Ascending aorta (tissue), 2 donors: ENCODE measurements at places on chromosomes 13 and 19. TPM values are rescaled to one million over a fixed set of nuclear protein-coding genes. Genes with fewer than 3 reads are reported as not detected.

GRCh38 chr19:50832666-50833065 lies 708 bp downstream of the KLK15 start:
- no peak for DNase-seq
- no peak overlapping the region for H3K27ac ChIP-seq
- no peaks in the 10 kb centered on the region for H3K4me1 ChIP-seq
- no peaks in the 10 kb centered on the region for H3K36me3 ChIP-seq
- H3K4me3 ChIP-seq, result no peak overlapping the region
- no peaks in the 10 kb centered on the region for H3K27me3 ChIP-seq

- no peaks in the 10 kb centered on the region for H3K27me3 ChIP-seq
- no peaks in the 10 kb centered on the region for H3K4me1 ChIP-seq
- H3K36me3 ChIP-seq, result no peaks in the 10 kb centered on the region
- no peak overlapping the region for H3K4me3 ChIP-seq
These were observed 129.0 kb downstream of the IRS2 start for GRCh38 chr13:109657395-109657794.

- no peaks in the 10 kb centered on the region for H3K4me1 ChIP-seq
- no peak for DNase-seq
- H3K4me3 ChIP-seq, result no peak overlapping the region
- H3K27ac ChIP-seq, result no peak overlapping the region
- peaks cover 54% of the 10 kb centered on the region for H3K36me3 ChIP-seq
These were observed 3.0 kb upstream of the TEKTIP1 start for GRCh38 chr19:3535981-3536380.

- H3K4me1 ChIP-seq, result peaks cover 4% of the 10 kb centered on the region
- no peak overlapping the region for H3K4me3 ChIP-seq
- peak overlapping the region; percentile 55 for H3K27ac ChIP-seq
These were observed 10.4 kb downstream of the ATP4B start for GRCh38 chr13:113647351-113648215.

DNA sequence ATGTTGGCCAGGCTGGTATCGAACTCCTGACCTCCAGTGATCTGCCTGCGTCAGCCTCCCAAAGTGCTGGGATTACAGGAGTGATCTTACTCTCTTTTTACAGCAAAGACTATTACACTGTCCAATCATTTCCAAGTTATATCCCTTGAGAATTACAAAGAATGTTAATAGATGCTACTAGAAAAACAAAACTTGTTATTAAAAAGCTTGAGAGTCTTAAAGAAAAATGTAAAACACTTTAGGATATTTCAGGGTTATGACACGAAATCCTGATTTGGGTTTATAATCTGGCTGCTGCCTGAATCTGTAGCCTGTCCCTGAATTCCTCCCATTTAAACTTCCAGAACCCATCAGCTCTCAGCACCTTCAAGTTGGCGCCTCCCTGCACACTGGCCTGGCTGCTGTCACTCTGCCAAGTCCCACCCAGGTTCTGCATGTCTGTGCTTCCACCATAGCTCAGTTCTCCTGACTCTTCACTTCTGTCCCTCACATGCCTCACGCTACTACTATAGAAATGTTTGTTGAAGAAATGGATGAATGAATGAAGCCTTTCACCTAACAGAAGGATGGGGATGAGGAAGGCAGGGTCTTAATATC lies 55.8 kb upstream of the RFXAP start:
- no peaks in the 10 kb centered on the region for H3K4me1 ChIP-seq
- DNase-seq, result no peak

- no peak overlapping the region for H3K4me3 ChIP-seq
- no peak for DNase-seq
- H3K27me3 ChIP-seq, result no peaks in the 10 kb centered on the region
These were observed 216.6 kb upstream of the SLC10A2 start for GRCh38 chr13:103282571-103283450.

- no peaks in the 10 kb centered on the region for H3K27me3 ChIP-seq
- H3K27ac ChIP-seq, result no peak overlapping the region
- no peak for DNase-seq
- H3K4me3 ChIP-seq, result no peak overlapping the region
These were observed 52.3 kb downstream of the PARP4 start for GRCh38 chr13:24460256-24460655.

GRCh38 chr13:82681535-82681934 lies 1200.7 kb downstream of the SLITRK1 start:
- H3K4me3 ChIP-seq, result no peak overlapping the region
- H3K4me1 ChIP-seq, result no peaks in the 10 kb centered on the region
- no peak overlapping the region for H3K27ac ChIP-seq
- H3K27me3 ChIP-seq, result no peaks in the 10 kb centered on the region
- no peak for DNase-seq
- H3K36me3 ChIP-seq, result no peaks in the 10 kb centered on the region

DNA sequence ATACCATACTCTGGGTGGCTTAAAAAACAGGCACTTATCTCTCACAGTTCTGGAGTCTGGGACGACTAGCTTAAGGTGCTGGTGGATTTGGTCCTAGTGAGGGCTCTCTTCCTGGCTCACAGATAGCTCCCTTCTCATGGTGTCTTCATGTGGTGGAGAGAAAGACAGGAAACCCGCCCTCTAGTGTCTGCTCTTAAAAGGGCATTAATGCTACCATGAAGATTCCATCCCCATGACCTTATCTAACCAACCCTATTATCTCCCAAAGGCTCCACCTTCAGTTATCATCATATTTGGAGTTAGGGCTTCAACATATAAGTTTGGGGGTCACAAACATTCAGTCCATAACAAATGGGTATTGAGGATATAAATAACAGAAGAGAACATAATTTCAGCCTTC lies 139.4 kb downstream of the HS6ST3 start:
- no peak for DNase-seq
- H3K27ac ChIP-seq, result no peak overlapping the region
- no peaks in the 10 kb centered on the region for H3K36me3 ChIP-seq
- no peaks in the 10 kb centered on the region for H3K27me3 ChIP-seq
- no peak overlapping the region for H3K4me3 ChIP-seq
- no peaks in the 10 kb centered on the region for H3K4me1 ChIP-seq

DNA sequence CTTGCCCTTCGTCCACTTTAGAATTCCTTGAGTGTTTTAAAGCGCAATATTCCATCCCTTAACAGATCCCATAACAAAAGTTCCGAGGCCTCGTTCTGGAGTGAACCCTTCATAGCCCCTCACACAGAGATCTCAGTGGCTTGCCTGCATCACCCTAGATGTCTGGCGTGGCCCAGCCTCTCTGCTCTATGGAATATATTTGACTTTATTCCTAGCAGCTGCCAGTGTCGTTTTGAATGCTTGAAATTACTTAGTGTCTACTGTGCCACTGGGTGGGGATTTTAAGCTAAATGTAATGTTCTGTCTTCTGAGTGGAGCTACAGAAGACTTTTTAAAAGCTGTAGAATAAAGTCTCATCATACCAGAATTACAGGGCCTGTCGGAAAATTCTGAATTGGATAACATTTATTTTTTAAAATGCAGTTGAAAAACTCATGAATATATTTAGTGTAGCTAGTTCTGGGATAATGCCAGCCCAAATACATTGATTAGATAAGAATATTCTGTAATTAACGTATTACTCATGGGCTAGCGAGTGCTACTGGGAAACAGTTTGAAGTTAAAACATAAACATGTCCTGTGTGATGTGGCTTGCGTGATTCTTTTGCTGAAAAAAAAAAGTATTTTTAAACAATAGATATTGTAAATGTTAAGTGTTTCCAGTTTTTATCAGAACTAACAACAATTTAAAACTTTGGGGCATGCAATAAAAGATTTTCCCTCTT lies 111.8 kb downstream of the ESD start:
- H3K27me3 ChIP-seq, result no peaks in the 10 kb centered on the region
- peaks cover 17% of the 10 kb centered on the region for H3K4me1 ChIP-seq
- no peaks in the 10 kb centered on the region for H3K36me3 ChIP-seq
- peak overlapping the region; percentile 52 for H3K27ac ChIP-seq

GRCh38 chr19:45567609-45568008 lies 17.0 kb downstream of the OPA3 start:
- no peak overlapping the region for H3K4me3 ChIP-seq
- H3K27me3 ChIP-seq, result no peaks in the 10 kb centered on the region
- no peaks in the 10 kb centered on the region for H3K4me1 ChIP-seq
- no peak overlapping the region for H3K27ac ChIP-seq
- no peak for DNase-seq

- no peaks in the 10 kb centered on the region for H3K27me3 ChIP-seq
- no peak overlapping the region for H3K4me3 ChIP-seq
- H3K4me1 ChIP-seq, result peaks cover 45% of the 10 kb centered on the region
- peak overlapping the region; percentile 76 for H3K27ac ChIP-seq
- H3K36me3 ChIP-seq, result no peaks in the 10 kb centered on the region
- DNase-seq, result peak; percentile 81
These were observed 3.1 kb upstream of the BCL3 start for GRCh38 chr19:44745341-44745831.

- no peaks in the 10 kb centered on the region for H3K27me3 ChIP-seq
- H3K36me3 ChIP-seq, result no peaks in the 10 kb centered on the region
- peaks cover 18% of the 10 kb centered on the region for H3K4me1 ChIP-seq
- H3K4me3 ChIP-seq, result no peak overlapping the region
- DNase-seq, result no peak
These were observed 111.0 kb downstream of the FNDC3A start for GRCh38 chr13:49086722-49087121.

DNA sequence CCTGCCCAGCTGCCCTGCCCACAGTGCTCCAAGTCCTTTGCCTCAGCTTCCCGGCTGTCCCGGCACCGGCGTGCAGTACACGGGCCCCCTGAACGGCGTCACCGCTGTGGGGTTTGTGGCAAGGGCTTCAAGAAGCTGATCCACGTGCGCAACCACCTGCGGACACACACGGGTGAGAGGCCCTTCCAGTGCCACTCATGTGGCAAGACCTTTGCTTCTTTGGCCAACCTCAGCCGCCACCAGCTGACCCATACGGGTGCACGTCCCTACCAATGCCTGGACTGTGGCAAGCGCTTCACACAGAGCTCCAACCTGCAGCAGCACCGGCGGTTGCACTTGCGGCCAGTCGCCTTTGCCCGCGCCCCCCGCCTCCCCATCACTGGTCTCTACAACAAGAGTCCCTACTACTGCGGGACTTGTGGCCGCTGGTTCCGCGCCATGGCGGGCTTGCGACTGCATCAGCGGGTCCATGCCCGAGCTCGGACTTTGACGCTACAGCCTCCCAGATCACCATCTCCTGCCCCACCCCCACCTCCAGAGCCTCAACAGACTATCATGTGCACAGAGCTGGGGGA lies 5.7 kb downstream of the ZNF526 start:
- no peak overlapping the region for H3K27ac ChIP-seq
- peaks cover 61% of the 10 kb centered on the region for H3K36me3 ChIP-seq
- peaks cover 5% of the 10 kb centered on the region for H3K4me1 ChIP-seq
- no peak overlapping the region for H3K4me3 ChIP-seq

DNA sequence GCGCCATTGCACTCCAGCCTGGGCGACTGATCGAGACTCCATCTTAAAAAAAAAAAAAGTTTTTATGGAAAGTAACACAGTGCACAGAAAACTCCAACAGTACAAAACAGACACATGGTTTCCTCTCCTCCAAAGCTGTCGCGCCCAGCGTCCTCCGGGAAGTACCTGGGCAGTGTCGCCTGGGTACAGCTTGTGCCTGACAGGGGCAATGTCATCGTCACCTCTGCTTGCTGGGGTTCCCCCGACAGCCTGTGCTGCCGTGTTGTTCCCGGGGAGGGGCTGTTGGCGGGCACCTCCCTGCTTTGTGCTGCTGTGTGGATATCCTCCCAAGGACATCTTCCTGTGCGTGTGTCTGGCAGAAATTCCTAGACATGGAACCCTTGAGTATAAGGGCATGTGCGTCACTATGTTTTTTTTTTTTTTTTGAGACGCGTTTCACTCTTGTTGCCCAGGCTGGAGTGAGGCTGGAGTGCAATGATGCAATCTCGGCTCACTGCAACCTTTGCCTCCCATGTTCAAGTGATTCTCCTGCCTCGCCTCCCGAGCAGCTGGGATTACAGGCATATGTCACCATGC lies 2.4 kb upstream of the F2RL3 start:
- no peak overlapping the region for H3K27ac ChIP-seq
- DNase-seq, result no peak
- H3K27me3 ChIP-seq, result no peaks in the 10 kb centered on the region

Gene COX6B1
- 301 TPM for total RNA-seq

Gene CYP2A6
- total RNA-seq, result not detected

Gene DAND5
- not detected for total RNA-seq

Gene CD37
- total RNA-seq, result 15.6 TPM

Gene NCR1
- total RNA-seq, result not detected

Gene SYCN
- total RNA-seq, result not detected

Gene IGFL3
- not detected for total RNA-seq

Gene PPP5C
- total RNA-seq, result 96.1 TPM

Gene NKPD1
- not detected for total RNA-seq

Gene PPM1N
- 2.2 TPM for total RNA-seq
